Stimulated activated CD8-positive, alpha-beta memory T cell treated with anti-CD3 and anti-CD28 coated beads, Interleukin-7, amount 100 ng/mL, for 24 hours (primary cell): ENCODE measurements at places on chromosomes 12 and 14.

DNA sequence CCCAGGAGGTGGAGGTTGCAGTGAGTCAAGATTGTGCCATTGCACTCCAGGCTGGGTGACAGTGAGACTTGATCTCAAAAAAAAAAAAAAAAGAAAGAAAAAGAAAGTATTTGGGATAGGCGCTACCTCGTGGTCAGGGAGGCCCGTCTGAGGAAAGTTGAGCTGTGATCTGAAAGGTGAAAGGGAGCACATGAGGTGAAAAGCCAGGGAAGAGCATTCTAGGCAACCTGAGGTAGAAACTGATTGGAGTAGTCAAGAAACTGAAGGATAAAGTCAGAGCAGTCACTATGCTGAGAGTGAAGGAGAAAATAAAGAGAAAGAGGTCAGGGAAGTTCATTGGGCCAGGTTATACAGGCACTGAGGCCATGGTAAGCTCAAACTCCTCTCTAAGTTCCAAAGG is 7.7 kb downstream of the ANAPC5 start:
- no peak for DNase-seq

GRCh38 chr12:5884866-5885265 is 60.2 kb downstream of the ANO2 start:
- DNase-seq = no peak

GRCh38 chr12:11832093-11832492 is 182.6 kb downstream of the ETV6 start:
- no peak for DNase-seq

DNA sequence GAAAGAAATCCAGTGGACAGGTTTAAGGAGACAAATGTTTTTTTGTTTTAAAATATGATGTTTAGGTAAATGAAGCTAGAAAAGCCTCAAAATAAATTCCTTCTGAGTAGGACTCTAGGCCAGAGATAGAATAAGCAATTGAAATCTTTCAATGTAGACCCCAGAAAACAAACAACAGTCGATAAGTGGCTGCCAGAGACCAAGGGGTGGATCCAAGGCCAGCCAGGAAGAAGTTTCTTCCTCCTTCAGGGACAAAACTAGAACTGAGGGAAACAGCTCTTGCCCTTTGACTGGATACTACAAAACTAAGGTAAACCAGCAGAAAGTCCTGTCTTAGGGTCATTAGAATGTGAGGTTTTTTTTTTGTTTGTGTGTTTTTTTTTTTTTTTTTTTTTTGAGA is 481.6 kb downstream of the RAD51B start:
- DNase-seq = no peak

DNA sequence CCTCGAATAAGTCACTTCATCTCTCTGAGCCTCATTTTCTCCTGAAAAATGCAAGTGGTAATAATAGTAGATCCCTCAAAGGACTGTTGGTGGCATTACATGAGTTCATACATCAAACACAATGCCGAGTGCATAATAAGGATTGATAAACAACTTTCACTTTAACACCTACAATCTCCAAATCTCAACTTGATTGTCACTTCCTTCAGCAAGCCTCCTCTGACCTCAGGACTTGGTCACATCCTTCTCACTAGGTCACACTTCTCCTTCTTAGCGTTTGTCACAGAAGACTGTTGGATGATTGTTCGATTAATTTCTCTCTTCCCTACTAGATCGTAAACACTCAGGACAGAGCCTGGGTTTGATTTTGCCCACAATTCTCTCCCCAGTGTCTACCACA is 7.9 kb upstream of the PRKAB1 start:
- DNase-seq = no peak

GRCh38 chr14:99768381-99768780 is 24.8 kb upstream of the EML1 start:
- DNase-seq = no peak

GRCh38 chr12:103742349-103742932 is 98.6 kb downstream of the NT5DC3 start:
- no peak for DNase-seq

- DNase-seq = no peak
Measured at GRCh38 chr14:93006567-93007051, 83.7 kb downstream of the CHGA start.

- no peak for DNase-seq
Measured at GRCh38 chr14:68459480-68460136, 333.3 kb downstream of the ZFP36L1 start.

GRCh38 chr12:46489951-46490388 is 117.4 kb upstream of the SLC38A2 start:
- DNase-seq = no peak

GRCh38 chr12:114131824-114132223 is 165.7 kb upstream of the RBM19 start:
- no peak for DNase-seq

GRCh38 chr14:103539056-103539825 is 10.2 kb downstream of the TRMT61A start:
- no peak for DNase-seq

DNA sequence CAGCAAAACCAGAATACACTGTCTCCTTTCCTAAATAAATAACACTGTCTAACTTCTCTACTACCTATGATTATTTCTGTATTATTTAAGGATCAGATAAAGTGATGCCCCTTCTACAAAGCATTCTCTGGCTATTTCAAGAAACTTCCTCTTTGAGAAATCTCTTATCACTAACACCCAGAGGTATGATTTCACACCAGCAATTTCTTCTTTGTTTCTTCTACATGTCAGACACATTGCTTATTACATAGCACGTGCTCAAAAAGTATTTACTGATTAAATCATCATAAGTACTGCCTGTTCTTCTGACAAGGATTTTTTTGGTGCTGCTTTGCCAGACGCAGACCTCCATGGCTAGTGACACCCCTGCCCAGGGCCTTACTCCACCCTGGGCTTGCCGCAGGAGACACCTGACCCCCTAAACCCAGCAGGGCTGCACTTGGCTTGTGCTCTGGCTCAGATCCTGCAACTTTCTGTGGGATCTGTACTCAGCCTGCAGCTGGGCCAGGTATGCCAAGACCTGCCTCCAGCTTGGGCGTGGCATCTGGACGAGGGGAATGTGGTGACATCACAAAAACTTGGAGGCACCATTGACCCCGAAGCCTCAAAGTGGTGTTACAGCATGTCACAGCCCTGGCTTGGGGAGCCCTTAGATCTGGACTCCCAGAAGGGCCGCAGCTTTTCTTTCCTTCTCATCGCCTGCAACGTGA is 15.4 kb upstream of the HIGD1C start:
- no peak for DNase-seq

GRCh38 chr12:75635606-75636444 is 124.4 kb upstream of the KRR1 start:
- DNase-seq = no peak

- DNase-seq = no peak
Measured at GRCh38 chr14:49961270-49962222, 68.7 kb downstream of the ARF6 start.

GRCh38 chr12:27355979-27356378 is 23.3 kb downstream of the BMAL2 start:
- no peak for DNase-seq

- DNase-seq = no peak
Measured at GRCh38 chr14:106067935-106068334, 541.6 kb downstream of the TMEM121 start.

GRCh38 chr14:58599707-58600106 is 38.1 kb upstream of the DACT1 start:
- no peak for DNase-seq

DNA sequence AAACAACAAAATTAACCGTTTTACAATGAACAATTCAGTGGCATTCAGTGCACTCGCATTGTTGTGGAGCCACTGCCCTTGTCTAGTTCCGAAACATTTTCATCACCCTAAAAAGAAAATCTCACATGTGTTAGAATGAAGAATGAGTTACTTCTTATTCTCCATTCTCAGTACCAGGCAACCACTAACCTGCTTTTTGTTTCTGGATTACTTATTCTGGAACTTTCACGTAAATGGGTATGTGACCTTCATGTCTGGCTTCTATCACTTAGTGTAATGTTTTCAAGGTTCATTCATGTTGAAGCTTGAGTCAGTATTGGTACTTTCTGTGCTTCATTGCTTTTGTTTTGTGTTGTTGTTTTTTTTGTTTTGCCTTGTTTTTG is 15.6 kb downstream of the RCOR1 start:
- no peak for DNase-seq

DNA sequence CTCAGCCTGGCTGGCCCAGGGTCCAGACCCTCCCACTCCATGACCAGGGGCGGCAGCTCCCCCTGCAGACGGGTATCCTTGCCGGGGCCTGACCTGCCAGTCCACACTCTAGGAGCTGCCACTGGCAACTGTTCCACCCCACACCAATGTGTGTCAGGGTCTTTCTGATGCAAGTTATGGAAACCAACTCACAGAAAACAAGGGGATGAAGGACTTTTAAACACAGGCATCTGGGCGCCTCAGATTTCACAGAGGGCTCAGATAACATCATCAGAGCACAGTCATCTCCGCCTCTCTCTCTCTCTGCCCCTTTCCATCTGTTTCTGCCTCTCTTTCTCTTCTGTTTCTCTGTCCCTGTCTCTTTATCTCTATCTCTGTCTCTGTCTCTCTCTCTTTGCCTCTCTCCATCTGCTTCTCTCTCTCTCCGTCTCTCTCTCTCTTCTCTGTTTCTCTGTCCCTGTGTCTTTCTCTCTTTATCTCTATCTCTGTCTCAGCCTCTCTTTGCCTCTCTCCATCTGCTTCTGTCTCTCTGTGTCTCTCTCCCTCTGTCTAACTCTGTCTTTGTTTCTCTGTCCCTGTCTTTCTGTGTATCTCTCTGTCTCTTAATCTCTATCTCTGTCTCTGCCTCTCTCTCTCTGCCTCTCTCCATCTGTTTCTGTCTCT is 67.4 kb upstream of the FBRSL1 start:
- DNase-seq = no peak

DNA sequence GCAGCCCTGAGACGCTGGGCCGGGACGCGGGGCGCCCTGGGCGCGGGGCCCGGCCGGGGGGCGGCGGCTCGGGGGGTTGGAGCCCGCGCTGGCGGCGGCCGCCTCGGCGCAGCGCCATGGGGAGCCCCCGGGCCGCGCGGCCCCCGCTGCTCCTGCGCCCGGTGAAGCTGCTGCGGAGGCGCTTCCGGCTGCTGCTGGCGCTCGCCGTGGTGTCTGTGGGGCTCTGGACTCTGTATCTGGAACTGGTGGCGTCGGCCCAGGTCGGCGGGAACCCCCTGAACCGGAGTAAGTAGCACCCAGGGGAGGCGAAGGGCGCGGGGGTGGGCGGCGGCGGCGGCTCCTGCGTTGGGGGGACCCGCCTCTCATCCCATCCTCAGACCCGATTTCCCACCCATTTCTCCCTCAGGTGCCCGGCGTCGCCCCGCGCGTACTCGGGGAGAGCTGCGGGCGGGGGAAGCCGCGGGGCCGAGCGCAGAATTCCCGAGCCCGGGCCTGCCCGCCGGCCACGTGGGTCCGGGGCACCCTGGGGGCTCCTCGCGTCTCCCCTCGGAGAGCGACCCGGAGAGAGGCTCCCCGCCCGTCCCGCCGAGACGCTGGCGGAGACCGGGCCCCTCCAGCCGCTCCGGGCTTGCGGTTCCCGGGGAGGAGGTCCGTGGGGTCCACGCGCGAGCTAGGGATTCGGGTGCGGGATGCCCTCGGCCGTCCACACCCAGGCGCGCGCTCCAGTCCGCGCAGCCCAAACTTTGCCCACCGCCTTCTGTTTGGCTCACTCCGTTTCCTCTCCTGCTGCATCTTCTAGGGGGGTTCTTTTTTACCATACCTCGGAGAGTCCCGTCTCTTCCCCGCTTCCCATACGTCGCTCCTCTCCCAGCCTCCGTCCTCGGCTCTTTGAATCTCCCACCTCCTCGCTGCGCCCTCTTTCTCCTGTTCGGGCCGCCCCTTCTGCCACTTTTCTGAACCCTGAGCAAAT is 807 bp downstream of the B4GALNT3 start:
- no peak for DNase-seq

DNA sequence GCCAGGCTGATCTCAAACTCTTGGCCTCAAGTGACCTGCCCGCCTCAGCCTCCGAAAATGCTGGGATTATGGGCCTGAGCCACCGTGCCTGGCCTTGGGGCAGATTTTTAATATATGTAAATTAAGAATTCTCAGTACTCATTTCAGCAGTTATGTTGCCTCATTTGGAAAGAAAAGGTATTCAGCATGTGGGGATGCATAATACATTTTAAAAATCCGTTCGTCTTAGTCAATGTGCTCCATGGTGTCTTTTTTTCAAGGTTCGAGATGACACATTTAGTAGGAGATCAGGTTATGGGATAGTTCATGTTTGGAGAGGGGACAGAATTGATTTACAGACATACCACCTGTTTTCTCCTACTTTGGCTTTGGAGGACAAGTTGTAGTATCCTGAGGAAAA is 10.2 kb downstream of the SYNE2 start:
- no peak for DNase-seq

- DNase-seq = no peak
Measured at GRCh38 chr12:31288381-31288780, 37.6 kb downstream of the SINHCAF start.

DNA sequence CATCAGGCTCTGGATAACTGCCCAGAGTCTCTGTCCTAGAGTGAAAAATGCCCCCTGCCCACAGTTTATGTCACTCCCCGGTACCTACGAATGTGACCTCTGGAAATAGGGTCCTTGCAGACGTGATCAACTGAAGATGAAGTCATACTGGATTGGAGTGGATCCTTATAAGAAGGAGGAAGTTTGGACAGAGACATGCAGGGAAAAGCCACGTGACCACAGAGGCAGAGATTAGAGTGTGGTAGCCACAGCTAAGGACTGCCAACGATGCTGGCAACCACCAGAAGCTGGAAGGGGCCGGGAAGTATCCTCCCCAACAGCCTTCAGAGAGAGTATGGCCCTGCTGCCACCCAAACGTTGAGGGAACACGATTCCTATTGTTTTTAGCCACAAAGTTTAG is 101.2 kb upstream of the NCOR2 start:
- no peak for DNase-seq

DNA sequence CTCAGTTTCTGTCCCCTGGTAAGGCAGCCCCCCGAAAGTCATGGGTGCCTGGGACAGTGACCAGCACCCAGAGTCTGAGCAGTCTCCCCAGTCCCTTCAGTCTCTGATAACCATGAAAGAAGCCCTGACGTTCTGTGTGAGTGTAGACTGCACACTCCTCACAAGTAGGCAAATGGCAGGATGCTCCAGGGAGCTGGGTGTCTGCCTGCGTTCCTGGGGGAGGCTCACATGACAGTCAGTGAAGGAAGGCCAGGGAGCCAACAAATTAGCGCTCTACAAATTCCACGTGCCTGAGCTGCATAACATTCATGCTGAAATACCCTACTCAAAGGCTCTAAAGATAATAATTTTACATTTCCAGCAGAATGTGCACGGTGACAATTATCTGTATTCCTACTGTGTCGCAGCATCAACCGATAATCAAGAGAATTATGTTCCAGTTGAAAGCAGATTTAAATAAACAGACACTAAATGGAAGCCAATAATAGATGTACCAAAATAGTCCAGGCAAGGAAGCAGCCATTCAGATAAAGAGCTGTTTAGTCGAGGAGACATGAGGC is 56.3 kb downstream of the ASCL1 start:
- DNase-seq = no peak
